ENCODE measurements at places on chromosomes 3 and 15.

- peak; percentile 75 for DNase-seq
Observed at GRCh38 chr3:143119009-143119914, at the start of gene CHST2. TSS of gene CHST2 (plus strand) at chr3:143119771. CDS start at chr3:143120817, 1,046 bp downstream.

- DNase-seq, result no peak
Observed at GRCh38 chr15:40295877-40296560, 11.7 kb downstream of the PLCB2 start.

- DNase-seq, result no peak
Observed at GRCh38 chr15:71185706-71186105, 70.4 kb downstream of the THSD4 start.

GRCh38 chr3:185926445-185926844 lies 11.4 kb downstream of the TRA2B start:
- DNase-seq, result no peak

- DNase-seq, result no peak
Observed at GRCh38 chr15:76501726-76502125, 165.2 kb downstream of the ISL2 start.

- no peak for DNase-seq
Observed at GRCh38 chr3:52202384-52203077, 4.6 kb downstream of the ALAS1 start.

GRCh38 chr3:137542049-137542448 lies 222.1 kb upstream of the SOX14 start:
- DNase-seq, result no peak

DNA sequence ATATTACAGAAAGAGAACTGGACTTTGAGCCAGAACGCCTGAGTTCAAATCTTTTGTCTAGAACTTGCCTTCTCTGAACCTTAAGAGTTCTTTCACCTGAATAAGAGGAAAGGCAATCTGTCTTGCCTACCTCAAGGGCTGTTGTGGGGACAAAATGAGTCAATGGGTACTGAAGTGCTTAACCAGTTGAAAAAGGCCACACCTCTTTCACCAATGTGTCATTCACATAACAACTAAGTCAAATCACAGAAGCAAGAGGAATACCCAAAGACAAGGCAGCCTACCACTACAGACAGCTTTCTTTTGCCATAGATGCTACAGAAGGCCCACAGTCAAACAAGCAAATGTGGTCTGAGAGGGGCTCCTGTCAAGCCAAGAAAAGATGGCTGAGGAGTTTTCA lies 39.7 kb downstream of the NBEAL2 start:
- no peak for DNase-seq

DNA sequence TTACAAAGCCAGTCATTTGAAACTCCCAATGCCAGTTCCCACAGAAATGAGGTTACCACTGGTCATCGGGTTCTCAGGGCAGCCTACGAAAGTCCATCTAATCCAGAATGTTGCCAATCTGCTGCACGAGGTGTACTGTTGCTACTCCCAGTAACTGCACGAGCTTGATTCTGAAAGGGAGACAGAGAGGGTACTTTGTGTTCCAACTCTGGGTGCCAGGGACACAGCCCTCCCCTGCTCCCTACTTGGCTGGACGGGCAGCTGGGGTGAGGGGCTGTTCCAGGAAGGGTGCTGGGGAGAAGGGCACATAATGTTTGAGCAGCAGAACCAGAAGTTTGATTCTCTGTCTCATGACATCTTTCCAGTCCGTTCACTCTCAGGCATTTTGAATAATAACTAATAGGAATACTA lies 27.1 kb upstream of the OSBPL11 start:
- no peak for DNase-seq

- DNase-seq, result no peak
Observed at GRCh38 chr3:144390786-144391185, 419.2 kb downstream of the DIPK2A start.

GRCh38 chr3:18159681-18160080 lies 265.5 kb downstream of the SATB1 start:
- no peak for DNase-seq

DNA sequence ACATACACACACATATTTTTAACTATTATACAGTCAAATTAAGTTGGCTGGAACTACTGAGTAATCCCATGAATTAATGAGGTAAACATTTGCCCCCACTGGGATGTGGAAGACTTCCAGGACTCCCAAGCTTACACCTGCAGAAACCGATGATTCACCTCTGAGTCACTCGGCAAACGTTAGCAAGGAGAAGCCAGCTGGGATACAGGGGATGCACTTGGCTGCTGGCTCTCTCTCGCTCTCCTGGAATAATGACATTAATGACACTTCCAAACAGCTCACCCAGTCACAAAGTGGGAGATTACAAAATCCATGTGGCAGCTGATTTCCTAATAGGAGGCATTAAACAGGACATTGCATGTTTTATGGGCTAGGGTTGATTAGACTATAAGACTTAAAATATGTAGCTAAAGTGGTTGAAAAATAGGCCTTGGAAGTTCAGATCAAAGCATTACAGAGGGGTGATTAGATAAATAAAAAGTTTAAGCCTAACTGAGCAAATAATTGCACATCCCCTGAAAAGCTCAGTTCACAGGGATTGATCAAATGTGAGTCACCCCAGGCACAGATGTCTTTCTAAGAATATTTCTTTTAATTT lies 500.9 kb downstream of the SOX2 start:
- no peak for DNase-seq

DNA sequence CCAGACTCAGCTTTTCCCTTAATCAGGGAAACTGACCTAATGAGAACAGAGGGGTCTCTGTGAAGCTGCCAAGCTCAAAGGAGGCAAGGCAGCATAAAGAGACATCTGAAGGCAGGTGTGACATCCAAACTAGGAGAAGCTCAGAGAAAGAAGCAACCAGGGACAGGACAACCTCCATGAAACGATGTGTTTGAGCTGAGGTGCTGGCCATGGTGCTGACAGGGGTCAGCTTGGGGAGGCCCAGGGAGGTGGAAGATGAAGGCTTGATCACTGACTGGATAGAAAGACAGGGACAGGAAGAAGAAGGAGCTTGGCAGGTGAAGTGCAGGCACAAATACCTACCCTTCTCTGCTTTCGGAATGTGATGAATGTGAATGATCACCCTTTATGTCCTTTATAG lies 179.5 kb upstream of the NSMCE3 start:
- DNase-seq, result no peak

GRCh38 chr3:66498687-66499621 lies 1.9 kb downstream of the LRIG1 start:
- no peak for DNase-seq

DNA sequence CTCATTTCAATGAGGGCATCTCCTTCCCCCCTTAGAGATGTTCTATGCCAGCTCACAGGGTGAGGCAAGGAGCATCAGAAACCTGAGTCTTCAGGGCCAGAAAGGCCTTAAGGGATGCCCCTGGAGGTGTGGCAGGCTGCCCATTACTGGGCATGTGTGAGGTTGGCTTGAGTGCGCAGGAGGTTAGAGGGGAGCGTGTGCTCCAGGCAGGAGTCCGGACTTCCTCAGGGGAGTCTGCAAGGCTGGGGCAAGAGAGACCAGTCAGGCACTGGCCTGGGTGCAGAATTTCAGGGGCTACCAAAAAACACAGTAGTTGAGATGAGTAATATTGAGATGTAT lies 1.9 kb downstream of the LOXL1 start:
- no peak for DNase-seq

- no peak for DNase-seq
Observed at GRCh38 chr3:374459-374858, 177.9 kb downstream of the CHL1 start.
